Right ventricle myocardium superior (tissue), 1 donor: ENCODE measurements at places on chromosomes 12 and 14. TPM values are rescaled to one million over a fixed set of nuclear protein-coding genes. Genes with fewer than 3 reads are reported as not detected.

The INF2 gene
- total RNA-seq, result 28.3 TPM

- DNase-seq, result no peak
Measured at GRCh38 chr14:75121552-75121951, 5.3 kb downstream of the NEK9 start.

GRCh38 chr12:111757361-111758119, 9.2 kb upstream of the ALDH2 start:
- peak; percentile 84 for DNase-seq

The IL23A gene
- total RNA-seq, result not detected

The ATN1 gene
- 69.7 TPM for total RNA-seq
